Substantia nigra (tissue), 51 donors: ENCODE measurements at places on chromosomes 1 and 21.
A peak's percentile ranks its signal among the peaks of the same experiment; 100 is the strongest.

- no peak for DNase-seq
These were observed 26.3 kb downstream of the FTCD start for GRCh38 chr21:46128933-46129571.

- DNase-seq, result peak; percentile 36
These were observed 3.6 kb upstream of the KIAA2013 start for GRCh38 chr1:11929849-11930248.

DNA sequence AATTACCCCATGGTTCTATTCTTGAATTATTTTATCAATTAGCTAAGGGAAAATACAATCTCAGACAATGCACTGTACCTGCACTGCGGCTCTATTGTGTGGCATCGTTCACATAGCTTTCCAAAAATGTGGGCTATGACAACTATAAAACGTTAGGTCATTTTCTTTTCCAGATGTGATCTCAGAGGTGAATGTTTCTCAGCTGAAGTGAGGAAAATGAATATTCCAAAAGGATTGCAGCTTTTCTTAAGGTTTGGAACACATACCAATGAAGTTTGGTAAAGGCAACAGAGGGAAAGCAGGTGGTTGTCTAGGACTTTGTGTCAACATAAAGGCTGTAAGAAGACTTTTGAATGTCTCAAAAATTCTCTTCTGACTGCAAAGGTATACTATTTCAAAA lies 105.5 kb downstream of the NRIP1 start:
- no peak for DNase-seq

- DNase-seq, result no peak
These were observed 133.2 kb downstream of the TGFB2 start for GRCh38 chr1:218478336-218478735.

GRCh38 chr1:237868817-237869600 lies 21.7 kb downstream of the ZP4 start:
- no peak for DNase-seq

DNA sequence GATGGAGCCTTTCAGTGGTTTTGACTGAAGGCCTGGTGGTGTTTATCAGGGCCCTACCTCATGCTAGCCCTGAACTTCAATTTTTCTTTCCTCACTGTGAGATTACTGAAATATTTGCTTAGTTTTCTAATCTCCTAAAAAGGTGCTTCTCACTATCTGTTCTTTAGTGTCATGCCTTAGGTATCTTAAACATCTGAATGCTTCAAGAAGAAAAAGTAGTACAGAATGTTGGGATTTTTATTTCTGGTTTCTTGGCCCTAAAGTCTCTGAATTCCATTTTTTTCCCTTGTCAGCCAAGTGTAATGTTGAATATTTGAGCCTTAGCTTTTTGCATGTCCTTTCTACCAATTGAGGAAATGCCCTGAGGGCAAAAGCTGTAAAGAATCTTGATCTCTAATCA lies 47.9 kb upstream of the PRKACB start:
- no peak for DNase-seq

- peak; percentile 43 for DNase-seq
These were observed 66.1 kb downstream of the TENT5C start for GRCh38 chr1:117671781-117672501.

DNA sequence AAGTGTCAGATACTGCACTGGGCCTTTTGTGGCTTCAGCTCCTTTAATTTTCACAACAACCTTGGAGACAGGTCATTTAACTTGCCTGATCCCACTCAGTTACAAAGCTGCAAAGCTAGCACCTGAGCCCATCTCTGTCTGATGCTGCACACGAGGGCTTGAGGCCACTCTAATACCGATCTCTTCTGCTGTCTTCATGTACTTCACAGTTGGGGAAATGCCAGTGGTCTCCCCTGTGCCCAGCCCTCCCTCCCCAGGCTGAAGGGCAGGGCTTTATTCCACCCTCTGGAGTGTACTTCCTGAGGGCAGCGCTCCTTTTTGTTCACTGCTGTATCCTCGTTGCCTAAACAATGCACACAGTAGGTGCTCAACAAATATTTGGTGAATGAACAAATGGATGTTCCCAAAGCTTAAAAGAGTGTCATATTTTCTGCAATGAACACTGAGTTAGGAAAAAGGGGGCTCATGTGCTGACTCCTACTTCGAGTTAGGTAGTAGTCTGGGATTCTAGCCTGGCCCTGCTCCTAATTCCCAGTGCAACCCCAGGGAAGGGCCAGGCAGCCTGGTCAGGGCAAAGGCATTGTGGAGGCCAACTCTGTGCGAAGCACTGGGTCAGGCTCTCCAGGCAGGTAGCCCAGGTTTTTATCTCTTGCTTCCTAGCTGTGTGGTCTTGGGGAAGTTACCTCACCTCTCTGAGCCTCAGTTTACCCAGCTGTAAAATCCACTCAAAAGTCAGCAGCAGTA lies 1.1 kb downstream of the TMCO4 start:
- DNase-seq, result no peak

GRCh38 chr1:31145648-31146047 lies 80.1 kb upstream of the PUM1 start:
- DNase-seq, result no peak

GRCh38 chr1:78554840-78555239 lies 64.1 kb downstream of the PTGFR start:
- no peak for DNase-seq

DNA sequence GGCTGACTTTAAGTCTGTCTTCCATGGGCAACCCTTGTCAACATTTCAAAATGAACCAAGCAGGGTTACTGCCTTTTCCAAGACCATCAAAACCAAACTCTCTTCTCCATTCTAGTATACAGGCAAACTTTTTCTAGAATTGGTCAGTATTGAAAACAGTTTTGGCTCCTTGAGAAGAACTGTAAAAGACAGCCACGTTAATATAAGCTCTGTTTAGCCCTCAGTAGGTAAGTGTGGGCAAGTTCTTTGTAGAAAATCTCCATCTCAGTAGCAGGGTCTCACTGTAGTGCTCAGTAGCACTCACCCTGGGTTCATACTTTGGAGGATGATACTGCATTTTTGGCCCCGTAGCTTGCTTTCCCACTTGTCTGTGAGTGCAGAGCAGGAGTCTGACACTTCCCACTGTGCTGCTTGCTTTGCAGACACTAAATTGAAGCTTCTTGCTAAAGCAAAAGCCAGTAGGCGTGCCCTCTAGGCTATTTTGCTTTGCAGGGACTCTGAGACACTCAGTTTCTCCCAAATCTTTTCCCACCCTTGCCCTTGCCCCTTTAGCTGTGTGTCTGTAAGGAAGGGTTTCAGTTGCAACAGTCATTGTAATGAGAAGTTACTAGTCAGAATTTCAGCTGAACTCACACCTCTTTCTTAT lies 34.3 kb upstream of the CACYBP start:
- DNase-seq, result no peak
